ENCODE measurements at places on chromosomes 12 and 14.

DNA sequence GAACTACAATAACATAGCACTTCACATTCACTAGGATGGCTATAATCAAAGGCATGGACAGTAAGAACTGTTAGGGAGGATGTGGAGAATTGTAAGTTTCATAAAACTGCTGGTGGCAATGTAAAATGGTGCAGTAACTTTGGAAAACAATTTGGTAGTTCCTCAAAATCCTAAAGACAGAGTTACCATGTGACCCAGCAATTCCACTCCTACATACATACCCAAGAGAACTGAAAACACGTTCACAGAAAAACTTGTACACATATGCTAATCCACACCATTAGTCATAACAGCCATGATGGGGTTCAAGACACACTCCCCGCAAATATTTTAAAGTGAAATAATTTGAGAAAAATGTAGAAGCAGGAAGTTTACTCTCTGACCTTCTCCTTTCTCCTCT lies 31.7 kb downstream of the GALC start:
- no peak for DNase-seq

GRCh38 chr12:99558109-99558508 lies 89.4 kb upstream of the GARIN6 start:
- DNase-seq, result no peak

- no peak for DNase-seq
Measured at GRCh38 chr12:22518060-22518719, 26.2 kb downstream of the C2CD5 start.

GRCh38 chr12:101051901-101052550 lies 158.0 kb downstream of the SLC5A8 start:
- peak; percentile 96 for DNase-seq

GRCh38 chr12:68102731-68103130 lies 56.8 kb downstream of the IFNG start:
- no peak for DNase-seq

GRCh38 chr12:981176-981828 lies 9.7 kb upstream of the ERC1 start:
- no peak for DNase-seq

GRCh38 chr12:42130672-42131402 lies 13.8 kb downstream of the GXYLT1 start:
- DNase-seq, result peak; percentile 66

DNA sequence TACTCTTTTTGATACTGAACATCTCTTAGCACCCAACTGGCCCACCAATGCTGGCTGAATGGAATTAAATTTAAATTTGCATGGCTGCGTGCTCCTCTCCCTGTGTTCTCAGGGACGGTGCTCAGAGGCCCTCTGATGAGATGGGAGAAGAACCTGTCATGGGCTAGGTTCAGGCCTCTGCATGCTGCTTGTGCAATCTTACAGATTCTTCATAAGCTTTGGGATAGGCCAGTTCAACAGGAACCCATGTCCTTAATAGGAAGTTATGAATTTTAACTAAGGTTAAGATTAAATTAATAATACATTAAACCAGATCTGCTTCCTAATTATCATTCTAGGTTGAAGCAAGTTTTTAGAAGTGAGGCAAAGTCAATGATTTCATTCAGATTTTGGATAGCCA lies 119.7 kb upstream of the LRIG3 start:
- no peak for DNase-seq

GRCh38 chr12:62562846-62563245 lies 96.2 kb downstream of the MON2 start:
- no peak for DNase-seq

- DNase-seq, result no peak
Measured at GRCh38 chr14:36222337-36222736, 45.8 kb upstream of the PTCSC3 start.

DNA sequence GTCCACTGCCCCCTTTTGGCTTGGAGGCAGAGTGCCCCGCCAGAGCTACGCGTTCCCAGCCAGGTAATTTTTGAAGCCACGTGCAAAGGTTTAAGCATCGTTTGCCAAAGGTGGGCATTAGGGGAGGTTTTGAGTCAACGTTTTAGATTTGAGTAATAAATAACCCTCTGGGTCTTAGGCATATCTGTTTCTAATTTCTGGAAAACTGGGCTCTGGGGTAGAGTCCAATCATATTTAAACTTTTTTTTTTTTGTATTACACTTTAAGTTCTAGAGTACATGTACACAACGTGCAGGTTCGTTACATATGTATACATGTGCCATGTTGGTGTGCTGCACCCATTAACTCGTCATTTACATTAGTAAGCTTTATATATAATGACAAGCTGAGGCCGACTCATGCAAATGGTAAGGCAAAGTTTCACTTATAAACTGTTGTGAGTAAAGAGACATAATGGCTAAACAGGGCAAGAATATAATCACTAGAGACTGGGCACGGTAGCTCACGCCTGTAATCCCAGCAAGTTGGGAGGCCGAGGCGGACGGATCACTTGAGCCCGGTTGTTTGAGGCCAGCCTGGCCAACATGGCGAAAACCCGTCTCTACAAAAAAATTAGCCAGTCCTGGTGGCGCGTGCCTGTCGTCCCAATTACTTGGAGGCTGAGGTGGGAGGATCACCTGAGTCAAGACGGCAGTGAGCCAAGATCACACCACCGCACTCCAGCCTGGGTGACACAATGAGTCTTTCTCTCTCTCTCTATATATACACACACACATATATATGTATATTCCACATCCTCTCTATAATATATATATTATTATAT lies 491 bp upstream of the NR2C1 start:
- DNase-seq, result no peak

GRCh38 chr12:110256780-110257431 lies 24.1 kb upstream of the ATP2A2 start:
- no peak for DNase-seq

- DNase-seq, result no peak
Measured at GRCh38 chr12:116880817-116881324, 370 bp downstream of the HRK start.

DNA sequence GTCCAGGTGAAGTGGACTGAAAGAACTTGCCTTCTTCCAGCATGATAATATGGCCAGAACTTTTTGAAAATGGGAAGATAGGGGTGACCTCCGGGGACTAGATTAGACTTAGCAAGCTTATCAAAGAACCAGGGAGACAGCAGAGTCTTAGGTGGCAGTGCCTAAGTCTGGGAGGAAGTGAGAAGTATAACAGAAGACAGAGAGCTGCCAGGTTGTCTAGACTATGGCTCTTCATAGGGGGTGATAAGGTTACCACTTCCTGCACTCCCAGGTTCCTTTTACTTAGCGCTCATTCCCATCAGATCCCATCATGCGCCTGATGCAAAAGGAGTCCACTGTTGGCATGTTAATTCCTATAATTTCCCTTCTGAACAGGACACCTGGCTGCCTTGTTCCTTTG lies 69.9 kb downstream of the PLXNC1 start:
- no peak for DNase-seq

DNA sequence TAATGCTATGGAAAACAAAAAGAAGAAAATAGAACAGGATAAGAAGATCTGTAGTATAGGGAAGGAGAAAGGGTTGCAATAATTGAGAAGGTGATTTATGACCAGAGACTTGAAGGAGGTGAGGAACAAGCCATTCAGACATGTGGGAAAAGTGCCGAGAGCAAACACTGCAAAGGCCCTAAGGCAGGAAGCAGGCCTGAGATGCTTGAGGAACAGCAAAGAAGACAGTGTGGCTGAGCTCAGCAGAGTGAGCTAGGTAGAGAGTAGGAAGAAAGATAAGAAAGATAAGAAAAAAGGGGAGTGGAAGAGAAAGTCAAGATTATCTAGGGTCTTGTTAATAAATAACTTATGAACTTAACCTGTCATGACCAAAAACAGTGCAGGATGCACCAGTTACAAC lies 671.8 kb downstream of the RPS29 start:
- DNase-seq, result no peak

GRCh38 chr14:105358140-105358846 lies 40.0 kb upstream of the TEX22 start:
- no peak for DNase-seq

GRCh38 chr12:9810671-9811070 lies 16.6 kb upstream of the KLRF1 start:
- DNase-seq, result no peak

DNA sequence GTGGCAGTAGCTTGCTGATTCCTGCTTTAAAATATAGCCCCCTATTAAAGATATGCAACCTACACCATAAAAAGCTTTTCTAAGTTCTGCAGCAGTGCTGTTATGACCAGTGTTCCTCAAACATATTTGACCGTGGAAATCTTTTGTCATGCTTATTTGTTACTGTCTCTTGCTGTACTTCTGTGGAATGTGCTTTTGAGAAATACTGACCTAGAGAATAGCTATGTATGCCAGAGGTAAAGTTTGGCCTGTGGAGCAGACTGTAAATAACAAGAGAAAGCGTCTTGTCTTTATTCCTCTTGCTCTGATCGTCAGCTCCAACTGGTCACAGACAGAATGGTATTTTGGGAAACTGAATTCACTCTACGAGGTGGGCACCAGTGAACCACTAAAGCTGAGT lies 239.0 kb downstream of the FBXL14 start:
- DNase-seq, result no peak

DNA sequence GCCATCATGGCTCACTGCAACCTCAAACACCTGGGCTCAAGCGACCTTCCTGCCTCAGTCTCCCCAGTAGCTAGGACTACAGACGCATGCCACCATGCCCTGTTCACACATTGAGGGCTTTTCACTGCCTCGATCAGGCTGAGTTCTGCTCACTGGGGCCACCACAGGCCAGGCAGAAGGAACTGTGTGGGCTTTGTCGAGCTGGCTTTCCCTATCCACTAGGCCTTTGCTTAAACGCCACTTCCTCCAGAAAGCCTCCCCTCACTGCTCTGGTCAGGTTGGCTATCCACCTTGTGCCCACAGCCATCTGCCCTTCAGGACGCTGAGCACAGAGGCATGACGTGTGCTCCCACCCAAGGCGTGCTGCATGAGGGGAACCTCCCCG lies 45.2 kb downstream of the MLXIP start:
- no peak for DNase-seq

GRCh38 chr12:32039347-32039746 lies 67.3 kb upstream of the BICD1 start:
- no peak for DNase-seq

GRCh38 chr12:25518512-25518911 lies 34.6 kb downstream of the LMNTD1 start:
- DNase-seq, result peak; percentile 71

GRCh38 chr14:77102154-77102553 lies 4.1 kb downstream of the CIPC start:
- no peak for DNase-seq

GRCh38 chr12:122423258-122424165 lies 1.0 kb upstream of the CLIP1 start:
- DNase-seq, result no peak

DNA sequence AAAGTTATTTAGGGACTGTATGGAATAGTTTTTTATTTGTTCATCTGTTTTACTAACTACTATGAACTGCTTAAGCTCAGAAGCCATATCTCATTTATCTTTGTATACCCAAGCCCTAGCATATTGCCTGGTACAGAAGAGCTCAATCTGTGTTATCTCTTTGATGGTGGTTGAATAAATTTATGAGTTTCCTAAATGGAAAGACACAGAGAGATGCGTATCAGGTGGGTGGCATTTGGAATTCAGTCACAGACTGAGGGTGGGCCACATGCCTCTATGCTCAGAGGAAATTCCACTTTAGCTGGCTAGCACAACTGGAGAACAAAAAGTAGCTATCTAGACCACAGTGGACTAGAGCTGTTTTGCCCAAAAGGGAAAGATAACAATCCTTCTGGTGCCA lies 145.5 kb downstream of the SLC6A15 start:
- DNase-seq, result peak; percentile 1

DNA sequence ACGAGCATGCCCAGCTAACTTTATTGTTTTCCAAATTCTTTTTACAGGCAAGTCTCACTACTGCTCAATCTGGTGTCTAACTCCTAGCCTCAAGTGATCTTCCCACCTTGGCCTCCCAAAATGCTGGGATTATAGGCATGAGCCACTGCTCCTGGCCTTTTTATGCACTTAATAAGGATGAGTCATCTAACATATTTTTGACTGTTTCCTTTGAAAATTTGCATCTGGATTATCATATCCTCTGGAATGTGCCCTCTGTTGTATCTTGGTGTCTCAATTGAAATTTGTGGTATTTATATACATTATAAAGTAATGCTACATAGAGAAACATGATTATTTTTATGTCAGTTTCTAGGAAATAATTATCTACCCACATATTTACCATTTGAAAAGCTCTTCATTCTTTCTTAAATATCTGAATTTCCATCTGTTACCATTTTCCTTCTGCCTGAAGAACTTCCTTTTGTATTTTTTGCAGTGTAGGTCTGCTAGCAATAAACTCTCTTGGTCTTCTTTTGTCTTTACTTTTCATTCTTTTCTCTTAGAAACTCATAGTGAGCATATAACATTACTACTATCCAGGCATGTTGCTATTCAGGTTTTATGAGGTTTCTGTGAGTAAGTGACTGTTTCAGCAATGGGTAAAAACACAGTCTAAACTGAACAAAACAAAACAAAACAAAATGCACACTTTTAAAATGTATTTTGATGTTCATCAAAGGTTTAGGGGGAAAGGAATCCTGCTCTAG lies 52.8 kb upstream of the CNOT2 start:
- DNase-seq, result no peak

DNA sequence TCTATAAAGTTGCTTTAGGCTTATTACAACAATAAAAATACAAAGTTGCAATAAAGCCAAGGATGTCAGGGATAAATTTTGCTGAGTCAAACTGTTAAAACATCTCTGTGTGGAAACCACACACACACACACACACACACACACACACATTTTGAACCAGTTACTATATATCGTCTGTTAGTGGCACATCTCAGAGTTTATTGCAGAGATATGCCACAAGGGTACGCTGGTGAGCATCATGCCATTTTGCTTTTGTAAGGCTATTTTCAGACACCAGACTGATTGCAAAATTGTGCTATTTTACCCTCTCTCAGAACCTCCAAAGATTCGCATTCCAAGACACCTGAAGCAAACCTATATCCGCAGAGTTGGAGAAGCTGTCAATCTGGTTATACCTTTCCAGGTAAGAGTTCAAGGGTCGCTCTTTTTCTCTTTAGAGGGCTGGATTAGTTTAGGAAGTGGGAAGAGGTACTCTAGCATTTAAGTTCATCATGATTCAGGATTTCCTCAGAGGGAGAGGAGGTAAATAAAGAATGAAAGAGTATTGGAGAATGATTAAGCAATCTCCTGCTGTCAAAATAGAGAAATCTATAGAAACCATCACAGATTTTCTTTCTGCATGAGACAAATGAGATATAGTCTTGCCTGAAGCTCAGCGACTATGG lies 27.3 kb upstream of the CHPT1 start:
- peak; percentile 78 for DNase-seq

- DNase-seq, result no peak
Measured at GRCh38 chr12:39989501-39989900, 116.4 kb downstream of the SLC2A13 start.

DNA sequence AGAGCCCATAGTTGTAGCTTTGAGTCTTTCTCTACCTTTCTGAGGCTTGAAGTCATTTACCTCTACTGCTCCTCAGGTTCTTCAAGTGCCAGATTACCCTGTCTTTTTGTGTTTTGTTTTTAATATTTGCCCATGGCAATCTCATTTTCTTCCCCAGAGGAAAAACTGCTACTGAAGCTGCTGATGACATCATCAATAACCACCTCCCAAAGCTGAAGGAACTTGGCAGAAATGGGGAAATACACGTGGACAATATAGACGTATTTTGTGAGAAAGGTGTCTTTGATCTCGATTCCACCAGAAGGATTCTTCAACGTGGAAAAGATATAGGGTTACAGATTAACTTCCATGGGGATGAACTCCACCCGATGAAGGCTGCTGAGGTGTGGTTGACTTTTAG lies 17.1 kb downstream of the AMDHD1 start:
- no peak for DNase-seq

GRCh38 chr12:11795192-11795912 lies 145.9 kb downstream of the ETV6 start:
- DNase-seq, result no peak

Measured in COLO829 (cell line).